ENCODE measurements at places on chromosomes 13 and 19.

DNA sequence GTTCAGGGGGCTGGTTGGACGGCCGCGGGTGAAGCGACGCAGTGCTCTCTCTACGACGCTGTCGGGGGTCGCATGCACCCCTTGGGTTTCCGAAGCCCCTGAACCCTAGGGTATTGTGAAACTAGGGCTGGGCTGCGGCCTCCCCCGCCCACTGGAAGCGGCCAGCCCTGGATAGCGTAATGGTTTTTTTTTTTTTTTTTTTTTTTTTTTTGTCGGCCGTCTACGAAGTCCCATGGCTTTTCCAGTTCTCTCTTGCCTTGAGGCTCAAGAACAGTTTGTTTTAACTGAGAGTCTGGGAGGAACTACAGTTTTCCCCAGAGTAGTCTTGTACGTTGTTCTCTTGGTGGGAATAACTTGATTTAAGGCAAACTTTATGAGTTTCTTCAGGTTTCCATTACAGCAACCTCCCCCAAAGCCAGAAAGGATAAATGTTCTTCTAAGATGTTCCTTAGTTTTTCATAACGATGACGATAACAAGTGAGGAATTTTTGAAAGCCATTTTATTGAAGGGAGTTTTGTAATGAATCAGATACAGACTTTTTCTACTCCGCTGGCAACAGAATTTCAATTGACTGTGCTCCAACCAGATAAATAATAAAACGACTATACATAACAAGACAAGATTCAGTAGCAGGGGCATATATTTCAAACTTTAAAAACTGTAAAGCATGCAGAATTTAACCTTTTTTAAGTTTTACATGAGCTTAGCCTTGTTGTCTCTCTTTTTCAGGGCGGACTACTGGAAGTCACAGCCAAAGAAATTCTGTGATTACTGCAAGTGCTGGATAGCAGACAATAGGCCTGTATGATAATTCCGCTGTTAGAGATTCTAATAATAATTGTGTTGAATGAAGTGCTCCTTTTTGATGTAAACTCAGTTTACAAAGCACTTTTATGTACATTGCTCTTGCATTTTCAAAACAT is 867 bp downstream of the WBP4 start:
- DNase-seq: no peak

DNA sequence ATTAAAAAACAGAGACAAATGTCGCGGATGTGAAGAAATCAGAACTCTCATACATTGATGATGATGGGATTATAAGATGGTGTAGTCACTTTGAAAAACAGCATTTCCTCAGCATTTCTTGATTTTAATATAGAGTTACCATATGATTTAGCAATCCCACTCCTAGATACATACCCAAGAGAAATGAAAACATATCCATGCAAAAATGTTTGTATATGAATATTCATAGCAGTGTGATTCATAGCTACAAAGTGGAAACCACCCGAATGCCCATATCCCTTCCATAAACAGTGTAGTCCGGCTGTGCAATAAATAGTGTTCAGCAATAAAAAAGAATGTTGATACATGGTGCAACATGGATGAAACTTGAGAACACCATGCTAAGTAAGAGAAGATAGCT is 44.6 kb downstream of the DPY19L3 start:
- no peak for DNase-seq

DNA sequence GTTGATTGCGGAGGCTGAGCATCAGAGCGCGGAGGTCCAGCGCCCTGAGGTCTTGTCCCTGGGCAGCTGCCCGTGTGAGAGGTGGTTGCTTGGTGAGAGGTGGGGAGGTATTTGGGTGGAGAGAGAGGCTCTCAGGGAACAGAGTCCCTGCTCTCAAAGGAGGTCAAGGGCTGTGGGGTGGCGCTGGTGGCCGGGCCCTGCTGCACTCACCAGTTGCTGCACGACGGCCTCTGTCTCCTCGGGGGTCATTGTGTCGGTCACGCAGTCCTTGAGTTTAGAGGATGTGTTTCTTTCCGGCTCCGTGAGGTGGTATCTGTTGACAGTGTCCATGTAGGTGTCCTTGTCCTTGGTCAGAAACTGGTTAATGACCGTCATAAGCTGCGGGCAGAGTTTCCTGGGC is 95.5 kb downstream of the WTIP start:
- no peak for DNase-seq

GRCh38 chr13:106696719-106697118 is 128.8 kb upstream of the ARGLU1 start:
- DNase-seq: no peak

DNA sequence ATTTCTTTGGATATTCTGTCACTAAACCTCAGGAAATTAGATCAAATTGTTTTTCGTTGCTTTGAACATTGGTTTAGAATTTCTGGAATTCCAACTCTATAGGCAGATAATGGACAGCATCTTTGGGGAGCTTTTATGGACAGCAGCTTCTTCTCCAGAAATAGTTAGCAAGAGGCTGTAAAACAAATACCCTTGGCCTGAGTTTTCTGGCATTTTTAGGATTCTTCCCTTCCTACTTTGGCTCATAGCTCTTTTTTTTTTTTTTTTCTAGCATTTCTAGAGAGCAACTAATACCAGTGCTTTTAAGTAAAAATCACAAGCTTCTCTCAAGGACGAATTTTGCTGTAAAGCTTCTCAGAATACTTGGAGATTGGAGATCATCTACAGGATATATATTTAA is 169.8 kb upstream of the SPRY2 start:
- DNase-seq: no peak

GRCh38 chr13:27595055-27595811 is 25.1 kb downstream of the LNX2 start:
- DNase-seq: no peak

Data from iPS DF 19.7 (cell line).